Stimulated activated CD8-positive, alpha-beta memory T cell treated with anti-CD3 and anti-CD28 coated beads, Interleukin-4, amount 100 ng/mL, for 4 hours (primary cell): ENCODE measurements at places on chromosomes 4 and X.

GRCh38 chrX:85419293-85419692, 39.8 kb upstream of the POF1B start:
- no peak for DNase-seq

GRCh38 chr4:146915132-146915531, 30.5 kb downstream of the TTC29 start:
- no peak for DNase-seq

GRCh38 chr4:19944251-19944650, 307.5 kb upstream of the SLIT2 start:
- no peak for DNase-seq

DNA sequence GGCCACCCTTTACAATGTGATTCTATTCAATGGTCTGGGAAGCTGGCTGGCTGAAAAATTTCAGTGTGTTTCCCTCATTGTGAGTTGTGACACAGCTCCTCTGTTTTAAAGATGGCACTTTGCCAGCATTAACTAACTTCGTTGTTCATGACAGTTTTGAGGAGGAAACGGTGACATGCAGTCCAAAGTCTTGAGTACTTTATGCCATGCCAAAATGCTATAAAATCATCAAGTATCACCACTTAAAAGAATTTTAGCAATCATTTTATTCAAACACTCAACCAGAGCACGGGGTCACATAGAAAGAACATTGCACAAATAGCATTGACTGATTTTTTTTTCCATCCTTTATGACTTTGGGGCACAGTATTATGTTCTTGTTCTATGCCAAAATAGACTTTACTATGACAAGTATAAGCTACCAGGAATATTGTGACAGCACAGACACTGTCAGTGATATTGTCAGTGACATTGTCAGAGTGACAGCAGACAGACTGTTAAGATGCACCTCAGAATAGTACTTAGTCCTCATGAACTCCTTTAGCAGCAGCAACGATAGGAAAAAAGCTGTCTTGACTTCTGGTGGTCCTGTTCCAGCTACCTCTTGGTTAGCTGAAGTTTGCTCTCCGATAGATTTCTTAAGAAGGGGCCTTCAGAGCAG, 46.7 kb downstream of the CXCL13 start:
- no peak for DNase-seq

- DNase-seq = no peak
Observed at GRCh38 chr4:25926462-25926861, 12.4 kb downstream of the SMIM20 start.

DNA sequence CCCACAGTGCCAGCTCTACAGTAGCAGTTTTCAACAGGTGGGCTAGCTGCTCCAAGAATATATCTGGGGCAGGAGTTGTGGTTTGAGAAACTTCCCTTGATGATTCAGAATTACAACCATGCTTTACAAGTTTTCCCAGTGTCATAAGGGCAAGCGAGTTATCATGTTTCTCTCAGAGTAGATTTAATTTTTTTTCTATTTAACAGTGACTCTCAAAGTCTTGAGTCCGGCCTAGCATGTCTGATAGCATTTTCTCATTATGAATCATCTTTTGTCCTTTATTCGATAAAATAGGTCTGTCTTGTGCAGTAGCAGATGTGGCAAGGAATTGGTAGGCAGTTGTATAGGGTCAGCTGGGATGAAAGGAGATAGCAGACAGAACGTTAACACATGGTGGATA, 62.2 kb upstream of the SPANXD start:
- DNase-seq = no peak

GRCh38 chrX:79182616-79183015, 38.1 kb downstream of the GPR174 start:
- DNase-seq = no peak

- DNase-seq = no peak
Observed at GRCh38 chr4:139619644-139620043, 46.0 kb upstream of the MGST2 start.

- DNase-seq = no peak
Observed at GRCh38 chr4:3177905-3178304, 71.1 kb upstream of the MSANTD1 start.

- DNase-seq = no peak
Observed at GRCh38 chr4:118814058-118814457, 21.9 kb downstream of the SEC24D start.

DNA sequence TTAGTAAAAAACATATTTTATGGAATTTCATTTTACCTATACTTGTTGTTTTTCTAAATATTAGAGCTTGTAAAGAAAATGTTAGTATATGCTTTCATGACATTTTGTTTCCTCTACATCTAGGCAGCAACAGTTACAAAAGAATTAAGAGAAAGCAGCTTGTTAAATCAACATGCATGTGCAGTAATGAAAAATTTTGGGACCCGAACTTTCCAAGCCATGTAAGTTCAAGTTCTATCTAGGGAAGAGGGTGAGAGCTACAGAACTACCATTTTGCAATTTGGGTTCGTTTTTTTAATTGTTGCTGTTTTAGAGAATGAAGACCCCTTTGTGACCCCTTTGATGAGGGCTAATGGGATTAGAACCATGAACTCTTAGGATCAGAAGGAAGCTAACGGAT, 7.2 kb downstream of the AFP start:
- no peak for DNase-seq

GRCh38 chr4:135777361-135777760, 1575.8 kb upstream of the PABPC4L start:
- no peak for DNase-seq

DNA sequence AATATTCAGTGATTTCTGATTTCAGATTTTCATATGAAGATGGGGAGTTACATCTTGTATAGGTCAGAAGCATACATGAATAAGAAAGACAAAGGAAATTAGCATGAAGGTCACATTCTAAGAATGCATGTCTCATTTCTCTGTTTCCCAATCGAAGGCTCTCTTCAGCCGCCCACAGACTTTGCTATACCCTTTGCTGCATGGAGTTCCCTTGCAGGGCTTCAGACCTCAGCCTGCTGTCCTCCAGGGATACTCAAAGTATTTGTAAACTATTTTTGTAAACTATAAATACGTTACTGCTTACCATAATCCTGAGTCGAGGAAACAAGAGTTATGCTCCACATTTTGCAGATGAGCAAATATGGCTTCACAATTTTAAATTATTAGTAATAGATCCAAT, 738.4 kb downstream of the PCDH18 start:
- no peak for DNase-seq
